ENCODE measurements at places on chromosomes 6 and 20.

- no peak for DNase-seq
Measured at GRCh38 chr20:39853050-39853449, 836.0 kb downstream of the MAFB start.

GRCh38 chr6:135215160-135215559 lies 34.1 kb downstream of the MYB start:
- no peak for DNase-seq

GRCh38 chr6:140576004-140576555 lies 1201.6 kb upstream of the CITED2 start:
- DNase-seq: no peak

GRCh38 chr6:134593442-134593841 lies 275.5 kb upstream of the SGK1 start:
- no peak for DNase-seq

GRCh38 chr20:3705491-3705969 lies 6.9 kb downstream of the SIGLEC1 start:
- no peak for DNase-seq

- no peak for DNase-seq
Measured at GRCh38 chr6:156832231-156832647, 55.1 kb downstream of the ARID1B start.

- no peak for DNase-seq
Measured at GRCh38 chr6:110310861-110311446, 47.2 kb downstream of the METTL24 start.

DNA sequence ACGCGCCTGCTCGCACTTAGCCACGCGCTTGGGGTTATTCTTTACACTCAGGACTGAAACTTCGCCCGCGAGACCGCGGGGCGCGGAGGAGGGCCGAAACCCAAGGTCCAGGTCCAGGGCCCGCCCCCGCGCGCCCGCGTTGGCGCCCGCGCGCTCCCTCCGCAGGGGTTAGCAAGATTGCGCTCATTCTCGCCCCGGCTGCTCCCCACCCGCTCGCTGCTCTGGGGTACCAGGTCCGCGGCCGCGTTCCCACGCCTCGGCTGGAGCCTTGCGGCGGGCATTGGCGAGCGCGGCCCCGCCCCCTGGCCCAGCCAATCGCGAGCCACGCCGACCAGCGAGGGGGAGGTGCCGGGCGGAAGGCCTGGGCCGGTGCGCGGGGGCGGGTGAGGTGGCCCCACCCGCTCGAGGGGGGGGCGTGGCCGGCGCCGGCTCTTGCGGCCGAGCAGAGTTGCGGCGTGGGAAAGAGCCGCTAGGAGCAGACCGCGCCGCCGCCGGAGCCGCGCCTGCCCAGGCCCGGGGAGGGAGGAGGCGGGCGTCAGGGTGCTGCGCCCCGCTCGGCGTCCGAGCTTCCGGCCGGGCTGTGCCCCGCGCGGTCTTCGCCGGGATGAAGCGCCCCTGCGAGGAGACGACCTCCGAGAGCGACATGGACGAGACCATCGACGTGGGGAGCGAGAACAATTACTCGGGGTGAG lies at the start of gene HEY2:
Gene HEY2 (plus strand): TSS at position 460 of the 692 bp plus-strand sequence. CDS start 145 bp downstream, at position 605.
- peak; percentile 92 for DNase-seq

GRCh38 chr6:65113581-65113980 lies 593.4 kb downstream of the EYS start:
- no peak for DNase-seq
